Liver (tissue), 10 donors: ENCODE measurements at places on chromosomes 5 and 9. TPM values are rescaled to one million over a fixed set of nuclear protein-coding genes. Genes with fewer than 3 reads are reported as not detected.

DNA sequence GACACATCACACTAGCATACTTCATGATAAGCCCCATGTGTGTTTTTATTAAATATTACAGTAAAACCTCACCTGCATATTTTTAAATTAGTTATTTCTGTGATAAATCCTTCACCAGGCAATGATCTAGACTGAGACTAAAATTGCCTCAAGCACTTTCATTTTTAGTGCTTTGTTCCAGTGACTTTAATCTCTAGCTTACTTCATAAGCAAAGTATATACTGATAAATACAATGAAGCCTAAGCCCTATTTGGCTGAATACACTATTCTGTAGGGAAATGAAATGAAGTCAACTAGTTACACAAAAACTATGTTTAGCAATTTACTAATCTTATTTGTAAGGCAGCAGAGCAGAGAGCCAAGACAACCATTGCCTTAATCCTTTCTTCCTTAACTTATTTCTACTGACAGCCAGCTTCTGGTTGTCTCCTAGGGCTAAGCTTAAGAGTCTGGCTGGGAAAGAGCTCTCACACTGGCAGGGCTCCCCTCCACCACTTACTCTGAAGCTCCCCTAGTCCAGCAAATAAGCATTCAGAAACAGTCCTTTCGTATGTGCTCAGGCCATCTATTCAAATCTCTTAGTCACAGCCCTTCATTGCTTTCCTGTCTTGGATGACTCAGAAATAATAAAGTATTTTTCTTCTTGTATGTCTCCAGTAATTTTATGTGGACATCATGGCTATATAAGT lies 31.4 kb upstream of the MTAP start:
- DNase-seq: no peak
- H3K36me3 ChIP-seq: no peaks in the 10 kb centered on the region
- no peak overlapping the region for H3K27ac ChIP-seq
- H3K4me3 ChIP-seq: no peak overlapping the region

- no peak overlapping the region for H3K4me3 ChIP-seq
- H3K36me3 ChIP-seq: no peaks in the 10 kb centered on the region
- no peak for DNase-seq
- no peaks in the 10 kb centered on the region for H3K4me1 ChIP-seq
- no peaks in the 10 kb centered on the region for H3K27me3 ChIP-seq
- no peak overlapping the region for H3K27ac ChIP-seq
Measured at GRCh38 chr5:155389498-155389897, 375.9 kb downstream of the KIF4B start.

Gene PCDHB14
- total RNA-seq: 0.42 TPM

DNA sequence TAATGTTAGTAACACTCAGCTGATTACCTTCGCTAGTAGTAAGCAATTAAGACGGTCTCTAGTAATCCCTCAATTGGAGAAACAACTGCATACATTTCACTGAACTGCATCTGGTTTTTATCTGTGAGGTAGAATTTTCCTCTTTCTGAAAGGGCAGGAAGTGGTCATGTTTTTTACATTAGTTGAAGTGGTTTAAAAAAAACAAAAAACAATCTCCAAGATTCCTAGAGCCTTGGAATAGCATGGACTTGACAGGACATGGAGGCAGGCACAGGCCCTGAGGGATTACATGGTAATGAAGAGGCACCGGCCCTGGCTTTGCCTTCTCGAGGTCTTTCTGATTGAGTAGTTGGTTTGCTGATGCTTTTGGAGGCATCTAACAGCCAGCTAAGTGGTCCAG lies 25.8 kb downstream of the THBS4 start:
- no peak overlapping the region for H3K4me3 ChIP-seq
- DNase-seq: no peak
- H3K4me1 ChIP-seq: no peaks in the 10 kb centered on the region
- no peak overlapping the region for H3K27ac ChIP-seq
- H3K36me3 ChIP-seq: no peaks in the 10 kb centered on the region

DNA sequence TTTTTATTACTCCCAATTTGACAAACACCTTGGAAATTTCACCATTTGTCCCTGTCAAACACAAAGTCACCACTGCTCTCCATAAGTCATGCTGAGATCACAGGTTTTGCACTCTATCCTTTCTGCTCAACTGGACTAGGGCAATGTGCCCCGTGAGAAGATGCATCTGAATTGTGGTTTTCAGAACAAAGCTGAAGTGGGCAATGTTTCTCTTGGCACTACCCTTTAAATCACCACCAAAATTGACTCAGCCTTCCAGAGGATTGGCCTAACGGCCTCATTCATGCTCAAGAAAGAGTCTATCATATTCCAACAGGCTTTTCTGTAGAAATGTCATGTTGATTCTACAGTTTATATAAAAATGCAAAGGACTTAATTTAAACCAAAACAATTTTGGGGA lies 81.0 kb upstream of the TRIO start:
- no peaks in the 10 kb centered on the region for H3K4me1 ChIP-seq
- H3K36me3 ChIP-seq: no peaks in the 10 kb centered on the region
- H3K27me3 ChIP-seq: no peaks in the 10 kb centered on the region
- DNase-seq: no peak
- no peak overlapping the region for H3K27ac ChIP-seq
- H3K4me3 ChIP-seq: no peak overlapping the region

Gene MTAP
- total RNA-seq: 17.7 TPM

DNA sequence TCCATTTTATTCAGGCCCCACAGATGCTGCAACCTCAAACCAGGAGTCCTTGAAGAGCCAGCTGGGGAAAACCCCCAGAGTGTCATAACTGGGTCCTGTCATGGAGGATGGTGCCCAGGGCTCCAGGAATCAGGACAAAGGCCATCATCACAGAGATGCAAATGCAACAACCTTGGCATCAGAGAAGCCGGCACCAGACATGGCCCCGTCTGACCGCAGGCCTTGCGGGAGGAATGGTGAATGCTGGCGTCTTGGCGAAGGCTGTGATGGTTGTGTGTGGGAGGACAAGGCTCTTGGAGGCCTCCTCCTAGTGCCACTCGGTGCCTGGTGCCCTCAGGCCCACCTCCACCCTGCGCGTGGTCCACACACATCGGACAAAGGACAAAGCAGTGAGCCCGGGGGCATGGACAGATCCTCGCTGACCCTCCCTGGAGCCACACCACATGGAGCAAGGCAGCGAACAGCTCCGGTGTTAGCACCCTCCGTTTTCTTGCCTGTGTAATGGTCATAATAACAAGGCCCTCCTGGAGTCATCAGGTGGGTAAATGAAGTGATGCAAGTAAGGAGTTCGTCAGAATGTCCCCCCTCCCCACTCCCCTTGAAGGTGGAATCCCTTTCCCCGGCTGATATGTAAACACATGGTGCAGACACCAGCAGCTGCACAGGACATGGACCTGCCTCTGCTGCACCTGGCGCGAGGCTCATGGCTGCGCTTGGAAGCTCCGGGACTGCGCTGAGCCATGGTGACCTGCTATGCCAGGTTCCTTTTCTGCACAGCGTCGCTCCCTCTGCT lies 380.7 kb downstream of the IRX2 start:
- DNase-seq: peak; percentile 14
- H3K4me1 ChIP-seq: no peaks in the 10 kb centered on the region
- H3K36me3 ChIP-seq: no peaks in the 10 kb centered on the region
- no peaks in the 10 kb centered on the region for H3K27me3 ChIP-seq
- H3K27ac ChIP-seq: no peak overlapping the region
- no peak overlapping the region for H3K4me3 ChIP-seq

Gene ADAMTS19
- 0.09 TPM for total RNA-seq

GRCh38 chr5:89471541-89471940 lies 588.6 kb upstream of the MEF2C start:
- no peak for DNase-seq
- no peak overlapping the region for H3K27ac ChIP-seq

DNA sequence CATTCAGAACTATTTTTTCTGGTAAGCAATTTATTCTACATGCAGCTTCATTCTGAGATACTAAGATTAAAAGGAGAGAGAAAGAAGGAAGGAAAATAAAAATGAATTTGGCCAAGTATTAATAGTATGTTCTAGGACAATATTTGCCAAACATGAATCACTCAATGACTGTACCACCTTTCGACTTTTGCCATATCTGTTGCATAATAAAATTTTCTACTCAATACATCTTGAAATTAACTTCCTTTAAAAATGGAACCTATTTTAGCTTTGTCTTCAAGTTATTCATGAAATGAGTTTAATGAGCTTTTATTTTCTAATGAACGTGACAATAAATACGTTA lies 111.8 kb downstream of the MARCHF3 start:
- H3K27ac ChIP-seq: no peak overlapping the region
- H3K4me1 ChIP-seq: no peaks in the 10 kb centered on the region
- H3K36me3 ChIP-seq: no peaks in the 10 kb centered on the region
- no peak for DNase-seq

DNA sequence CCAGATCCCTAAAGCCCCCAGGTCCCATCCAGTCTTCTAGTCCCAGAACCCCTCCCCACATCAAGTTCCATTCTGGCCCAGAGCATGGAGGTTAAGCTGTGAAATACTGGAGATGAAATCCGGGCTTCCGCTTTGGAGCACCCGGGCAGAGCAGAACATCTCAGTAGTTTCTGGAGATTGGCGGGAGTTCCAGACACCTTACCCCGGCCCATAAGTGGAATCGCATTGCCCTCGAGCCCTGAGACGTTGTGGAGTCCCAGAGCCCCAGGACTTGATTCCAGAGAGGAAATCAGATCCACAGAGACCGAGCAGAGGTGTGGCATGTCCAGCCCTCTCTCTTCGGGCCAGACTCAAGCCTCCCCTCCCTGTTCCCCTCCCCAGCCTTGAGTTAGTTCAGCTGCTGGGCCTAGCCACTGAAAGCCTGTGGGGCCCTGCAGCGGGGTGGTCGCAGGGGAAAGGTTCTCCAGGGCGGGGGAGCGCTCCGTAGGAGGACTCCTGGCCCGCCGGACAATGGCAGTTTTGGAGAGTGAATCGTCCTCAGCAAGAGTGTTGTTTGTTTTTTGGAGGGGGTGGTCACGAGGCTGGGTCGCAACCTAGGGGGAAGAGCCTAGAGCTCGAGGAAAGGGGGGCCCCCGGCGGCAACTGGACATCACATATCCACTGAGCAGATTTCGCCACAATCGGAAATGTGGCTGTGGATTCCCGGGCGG lies 1.0 kb upstream of the PAX5 start:
- no peak overlapping the region for H3K27ac ChIP-seq
- H3K4me1 ChIP-seq: peaks cover 8% of the 10 kb centered on the region
- H3K27me3 ChIP-seq: peaks cover 27% of the 10 kb centered on the region
- H3K4me3 ChIP-seq: no peak overlapping the region
- H3K36me3 ChIP-seq: no peaks in the 10 kb centered on the region
- DNase-seq: no peak

DNA sequence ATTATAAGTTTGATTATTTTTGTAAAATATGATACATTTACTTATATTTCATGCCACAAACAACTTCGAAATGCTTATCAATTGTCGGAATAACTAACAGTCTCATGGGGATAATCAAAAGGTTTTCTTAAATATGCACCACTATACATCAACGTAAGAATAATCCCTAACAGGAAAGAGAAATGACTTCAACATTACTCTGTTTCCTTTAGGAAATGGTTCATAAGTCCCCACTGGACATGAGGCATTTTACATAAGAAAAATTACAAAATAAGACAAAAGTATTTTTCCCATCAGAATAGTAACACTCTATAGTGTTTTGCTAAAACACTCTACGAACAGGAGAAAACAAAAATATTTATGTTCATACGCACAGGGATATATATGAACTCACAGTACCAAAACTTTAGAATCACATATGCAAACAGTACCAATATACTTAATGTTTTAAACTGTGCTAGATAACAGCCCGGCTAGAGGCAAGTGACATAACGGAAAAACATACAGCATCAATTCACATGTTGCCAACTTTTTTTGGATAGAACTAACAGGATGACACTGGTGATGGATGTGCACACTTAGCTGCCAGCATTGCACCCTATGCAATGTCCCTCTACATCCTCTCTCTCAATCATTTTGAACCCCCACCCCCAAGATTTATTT lies 120.5 kb downstream of the NFIB start:
- H3K4me1 ChIP-seq: peaks cover under 1% of the 10 kb centered on the region
- H3K27ac ChIP-seq: no peak overlapping the region
- DNase-seq: no peak
- H3K36me3 ChIP-seq: no peaks in the 10 kb centered on the region

DNA sequence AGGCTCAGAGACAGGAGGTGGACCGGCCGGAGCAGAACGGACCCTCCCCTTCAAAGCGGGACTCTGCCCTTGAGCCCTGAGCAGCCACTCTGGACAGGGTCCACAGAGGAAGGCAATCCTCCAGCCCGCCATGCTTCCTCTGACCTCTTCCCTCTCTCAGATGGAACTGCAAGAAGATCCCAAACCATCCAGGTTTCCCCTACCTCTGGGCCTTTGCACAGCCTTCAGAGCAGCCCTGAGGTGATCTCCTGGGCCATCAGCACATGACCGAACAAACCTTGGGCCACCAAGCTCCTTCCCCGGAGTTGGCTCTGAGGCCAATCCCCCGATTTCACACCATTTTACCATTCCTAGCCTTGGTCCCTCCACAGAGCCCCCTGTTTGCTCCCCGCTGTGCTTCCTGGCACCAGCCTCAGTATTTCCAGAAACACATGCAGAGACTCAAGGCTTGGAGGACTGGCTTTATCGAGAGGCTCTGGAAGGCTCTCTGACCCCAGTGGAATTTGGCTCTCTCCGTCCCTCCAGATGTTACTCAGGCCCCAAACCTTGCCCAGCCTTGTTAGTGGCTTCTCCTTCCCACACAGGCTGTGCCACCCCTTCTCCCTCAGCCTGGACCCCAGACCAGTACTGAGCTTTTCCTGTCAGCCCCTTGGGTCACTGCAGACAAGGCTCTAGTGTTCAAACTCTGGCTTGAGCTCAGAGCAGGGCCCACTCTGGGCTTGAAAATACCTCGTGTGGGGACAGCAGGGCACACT lies 48.6 kb upstream of the KCNMB1 start:
- no peak overlapping the region for H3K4me3 ChIP-seq
- no peak overlapping the region for H3K27ac ChIP-seq
- no peak for DNase-seq

DNA sequence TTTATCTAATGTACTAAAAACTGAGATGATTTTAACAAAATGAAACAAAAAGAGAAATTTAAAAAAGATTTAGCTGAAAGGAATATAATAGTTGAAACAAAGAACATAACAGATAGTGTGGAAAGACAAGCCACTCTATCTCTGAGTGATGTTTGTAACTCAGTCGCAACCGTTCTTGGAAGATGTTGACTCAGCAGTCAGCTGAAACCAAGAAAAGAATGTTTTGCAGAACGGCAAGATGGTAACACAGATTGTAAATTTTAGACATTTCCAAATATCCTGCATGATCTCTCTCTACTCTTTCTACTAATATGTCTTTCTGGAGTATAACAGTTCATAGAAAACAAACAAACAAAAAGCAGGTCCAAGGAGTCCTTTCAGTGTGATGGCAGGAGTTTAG lies 746.1 kb upstream of the CDH6 start:
- H3K27me3 ChIP-seq: no peaks in the 10 kb centered on the region
- no peak overlapping the region for H3K27ac ChIP-seq
- no peaks in the 10 kb centered on the region for H3K4me1 ChIP-seq
- no peaks in the 10 kb centered on the region for H3K36me3 ChIP-seq
- no peak for DNase-seq

Gene PFN3
- total RNA-seq: not detected

- no peak overlapping the region for H3K4me3 ChIP-seq
- H3K27me3 ChIP-seq: no peaks in the 10 kb centered on the region
- no peak overlapping the region for H3K27ac ChIP-seq
Measured at GRCh38 chr5:5598547-5599113, 176.2 kb downstream of the ICE1 start.
